Activated T-cell treated with anti-CD3 and anti-CD28 coated beads, Interleukin-2, amount 50 U/mL, for 24 hours (primary cell): ENCODE measurements at places on chromosomes 7 and 10.

DNA sequence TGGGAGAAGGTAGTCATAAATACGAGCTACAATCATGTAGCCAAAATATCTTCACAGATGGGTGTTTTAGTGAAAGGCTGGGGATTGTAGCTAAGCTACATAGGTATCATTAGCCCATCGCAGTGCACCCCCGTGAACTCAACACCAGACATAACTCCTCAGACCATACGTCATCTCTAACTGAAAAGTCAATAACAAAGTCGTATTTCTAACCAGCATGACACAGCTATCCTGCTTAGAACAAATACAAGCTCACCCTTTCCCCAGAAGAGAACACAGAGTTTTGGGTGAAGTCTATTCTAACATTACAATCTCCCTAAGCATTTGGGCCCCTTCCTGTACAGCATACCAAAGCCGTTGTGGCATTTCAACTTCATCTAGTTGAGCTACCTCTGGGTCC lies 636.6 kb upstream of the DPP6 start:
- DNase-seq = no peak

GRCh38 chr7:30814700-30815387 lies 43.6 kb downstream of the MINDY4 start:
- DNase-seq = no peak

DNA sequence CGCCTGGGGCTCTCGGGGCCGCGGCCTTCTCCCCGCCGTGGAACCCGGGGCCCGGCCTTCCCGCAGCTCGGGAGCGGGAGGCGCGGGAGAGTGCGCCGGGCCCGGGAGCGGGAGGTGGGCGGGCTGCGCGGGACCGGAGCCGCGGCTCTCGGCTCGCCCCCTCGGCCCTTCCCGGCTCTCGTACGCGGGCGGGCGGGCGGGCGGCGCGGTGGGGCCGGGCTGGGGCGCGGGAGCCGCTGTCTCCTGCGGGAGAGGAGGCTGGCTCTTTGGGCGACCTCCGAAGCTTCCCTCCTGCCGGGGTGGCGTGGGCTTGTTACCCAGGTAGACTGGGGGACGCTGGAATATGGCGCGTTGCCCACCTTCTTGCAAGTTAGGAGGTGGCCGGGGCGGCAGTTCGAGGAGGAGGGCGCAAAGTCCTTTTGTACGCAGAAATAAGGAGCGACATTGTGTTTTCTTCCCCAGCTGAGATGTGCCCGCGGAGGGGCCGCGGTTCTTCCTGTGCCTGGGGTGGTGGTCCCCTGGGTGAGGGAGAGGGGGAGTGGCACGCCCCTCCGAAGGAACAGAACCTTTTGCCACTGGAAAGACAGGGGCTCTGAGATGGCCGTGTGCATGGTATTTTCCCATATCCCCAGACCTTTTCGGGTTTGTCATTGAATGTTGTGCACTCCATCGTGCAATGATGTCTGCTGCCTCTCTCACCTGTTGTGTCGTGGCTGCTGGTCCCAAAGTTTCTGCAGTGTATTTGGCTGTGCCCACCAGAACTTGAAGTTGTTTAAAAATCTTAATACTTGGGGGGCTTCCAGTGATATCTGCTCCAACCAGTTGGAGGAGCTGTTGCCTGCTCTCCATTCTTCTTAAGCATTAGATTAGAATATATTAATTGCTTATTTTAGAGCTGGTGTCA lies 844 bp downstream of the NRF1 start:
- peak; percentile 68 for DNase-seq

DNA sequence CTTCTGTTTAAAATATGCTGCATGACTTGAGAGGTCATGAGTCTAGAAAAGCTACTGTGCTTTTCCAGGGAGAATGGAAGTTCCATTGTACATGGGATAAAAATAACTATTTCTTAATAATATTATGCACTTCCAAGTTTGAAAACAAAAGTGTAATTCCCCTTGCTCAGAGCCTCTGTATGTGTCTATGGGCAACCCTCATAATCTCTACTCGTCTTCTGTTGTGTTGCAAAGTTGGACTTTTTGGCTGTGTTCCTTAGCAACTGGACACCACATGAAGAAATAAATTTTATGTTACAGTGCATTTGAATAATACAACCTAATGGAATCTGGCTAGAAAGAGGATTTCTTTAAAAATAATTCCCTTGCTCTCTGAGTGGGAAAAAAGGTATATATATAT lies 242.6 kb downstream of the TWIST1 start:
- DNase-seq = no peak

- DNase-seq = no peak
These were observed 647.5 kb upstream of the IGFBP3 start for GRCh38 chr7:46568420-46569132.

DNA sequence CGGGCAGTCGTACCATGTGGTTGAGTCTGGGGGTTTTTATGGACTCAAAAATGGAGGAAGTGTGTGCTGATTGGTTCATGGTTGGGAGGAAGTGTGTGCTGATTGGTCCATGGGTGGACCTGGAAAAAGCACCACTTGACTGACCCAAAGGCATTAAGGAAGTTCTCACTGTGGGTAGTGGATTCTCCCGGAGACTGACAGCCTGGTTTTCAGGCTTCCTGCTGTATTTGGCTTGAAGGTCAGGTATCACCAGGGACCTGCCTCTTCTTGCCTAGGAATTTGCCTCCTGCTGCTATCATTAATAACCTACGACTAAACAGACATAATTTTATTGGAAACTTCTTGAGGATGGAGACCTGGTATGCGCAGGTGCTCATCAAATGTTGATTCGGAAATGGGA lies 268.8 kb upstream of the LRGUK start:
- no peak for DNase-seq

GRCh38 chr10:110893559-110894179 lies 21.9 kb downstream of the PDCD4 start:
- DNase-seq = no peak

DNA sequence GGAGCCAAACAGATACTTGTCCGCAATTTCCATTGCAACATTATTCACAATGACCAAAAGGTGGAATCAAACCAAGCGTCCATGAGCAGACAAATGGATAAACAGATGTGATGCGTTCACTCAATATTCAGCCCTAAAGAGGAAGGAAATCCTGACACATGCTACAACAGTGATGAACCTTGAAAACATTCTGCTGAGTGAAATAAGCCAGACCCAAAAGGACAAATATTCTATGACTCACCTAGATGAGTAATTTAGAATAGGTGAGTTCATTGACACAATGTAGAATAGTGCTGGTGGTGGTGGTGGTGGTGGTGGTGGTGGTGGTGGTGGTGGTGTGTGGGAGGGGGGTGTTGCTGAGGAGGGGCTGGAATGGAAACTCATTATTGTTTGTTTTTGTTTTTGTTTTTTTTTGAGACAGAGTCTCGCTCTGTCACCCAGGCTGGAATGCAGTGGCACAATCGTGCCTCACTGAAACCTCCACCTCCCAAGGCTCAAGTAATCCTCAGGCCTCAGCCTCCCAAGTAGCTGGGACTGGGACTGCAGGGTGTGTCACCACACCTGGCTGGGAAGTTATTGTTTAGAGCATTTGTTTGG lies 28.6 kb downstream of the SMKR1 start:
- DNase-seq = peak; percentile 63

DNA sequence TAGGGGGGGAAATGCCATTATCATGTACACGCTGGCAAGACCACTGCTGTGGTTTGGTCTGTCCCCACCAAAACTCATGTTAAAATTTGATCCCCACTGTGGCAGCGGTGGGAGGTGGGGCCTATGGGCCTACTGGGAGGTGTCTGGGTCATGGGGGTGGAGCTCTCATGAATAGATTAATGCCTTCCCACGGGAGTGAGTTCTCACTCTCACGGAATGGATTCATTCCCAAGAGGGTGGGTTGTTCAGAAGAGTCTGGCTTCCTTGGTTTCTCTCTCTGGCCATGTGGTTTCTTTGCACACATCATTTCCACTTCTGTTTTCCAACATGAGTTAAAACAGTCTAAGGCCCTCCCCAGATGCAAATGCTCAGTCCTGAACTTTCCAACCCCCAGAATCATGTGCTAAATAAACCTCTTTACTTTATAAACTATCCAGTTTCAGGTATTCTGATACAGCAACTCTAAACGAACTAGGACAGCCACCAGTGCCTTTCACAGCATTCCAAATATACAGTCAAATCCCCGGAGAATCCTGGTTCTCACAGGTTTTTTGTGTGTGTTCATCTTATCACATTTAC lies 44.3 kb downstream of the SMURF1 start:
- DNase-seq = no peak

- no peak for DNase-seq
These were observed 73.1 kb downstream of the TEX36 start for GRCh38 chr10:125609859-125610258.

DNA sequence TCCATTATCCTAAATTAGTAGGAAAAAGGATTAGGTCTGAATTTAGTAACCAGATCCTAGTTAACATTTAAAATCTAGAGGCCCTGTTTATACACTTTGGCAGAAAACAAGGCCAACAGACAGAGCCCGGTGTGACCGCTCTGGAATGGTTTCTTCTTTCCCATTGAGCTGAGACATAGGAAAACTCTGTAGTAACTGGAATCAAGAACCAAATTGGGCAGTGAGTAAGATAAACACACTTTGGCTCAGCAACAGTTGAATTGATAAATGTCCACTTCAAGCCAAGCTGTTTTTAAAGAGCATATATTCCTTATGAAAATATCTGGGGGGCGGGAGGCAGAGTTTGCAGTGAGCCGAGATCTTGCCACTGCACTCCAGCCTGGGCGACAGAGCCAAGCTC lies 343.7 kb upstream of the SEMA3A start:
- no peak for DNase-seq

- no peak for DNase-seq
These were observed 2.8 kb downstream of the HDAC9 start for GRCh38 chr7:18498341-18498740.

DNA sequence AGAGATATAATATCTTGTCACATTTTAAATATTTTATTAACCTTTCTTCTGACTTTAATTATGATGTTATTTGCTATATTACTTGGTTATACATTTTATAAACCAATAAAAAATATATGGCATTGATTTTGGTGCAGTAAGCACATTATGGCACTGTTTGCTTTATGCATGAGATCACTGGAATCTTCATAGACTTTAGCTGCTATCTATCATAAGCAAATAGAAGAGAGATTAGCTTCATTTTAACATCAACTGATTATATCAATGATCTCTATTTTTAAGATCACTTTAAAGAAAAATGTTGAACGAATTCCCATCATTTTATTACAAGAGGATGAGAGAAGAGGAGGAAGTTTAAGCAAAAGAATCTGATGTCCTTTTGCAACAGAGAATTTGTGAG lies 58.6 kb upstream of the CDK1 start:
- DNase-seq = no peak

DNA sequence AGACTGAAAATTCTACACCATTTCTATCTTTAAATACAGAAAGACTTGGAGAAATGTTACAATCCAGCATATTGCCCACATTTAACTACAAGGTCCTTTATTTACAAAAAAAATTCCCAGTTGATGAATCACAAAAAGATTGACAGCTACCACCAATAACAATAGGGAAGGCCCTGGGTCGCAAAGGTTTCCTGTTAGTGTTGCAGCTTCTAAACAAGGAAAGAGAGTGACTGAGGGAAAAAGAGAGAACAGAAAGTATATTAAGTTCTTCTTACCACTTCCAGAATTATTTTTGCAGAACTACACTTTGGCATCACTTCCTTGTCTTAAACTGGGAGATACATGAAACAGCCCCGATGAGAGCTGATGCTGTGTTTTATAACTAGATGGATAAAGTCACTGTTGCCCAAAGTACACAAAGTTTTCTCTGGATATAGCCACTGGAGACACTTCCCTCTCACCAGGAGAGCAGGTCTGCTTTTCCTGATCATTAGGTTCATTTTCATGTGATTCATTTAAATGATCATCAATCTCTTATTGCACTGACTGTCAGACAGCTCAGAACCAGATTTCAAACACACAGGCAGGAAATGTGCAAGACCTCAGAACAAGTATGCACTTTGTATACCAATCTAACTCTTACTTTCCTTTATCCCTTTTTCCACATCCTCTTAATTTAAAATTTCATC lies 57.0 kb downstream of the SHTN1 start:
- DNase-seq = no peak

GRCh38 chr7:80699721-80700256 lies 61.3 kb downstream of the CD36 start:
- no peak for DNase-seq

- DNase-seq = no peak
These were observed 433.6 kb downstream of the ACTR3B start for GRCh38 chr7:153193144-153193595.

DNA sequence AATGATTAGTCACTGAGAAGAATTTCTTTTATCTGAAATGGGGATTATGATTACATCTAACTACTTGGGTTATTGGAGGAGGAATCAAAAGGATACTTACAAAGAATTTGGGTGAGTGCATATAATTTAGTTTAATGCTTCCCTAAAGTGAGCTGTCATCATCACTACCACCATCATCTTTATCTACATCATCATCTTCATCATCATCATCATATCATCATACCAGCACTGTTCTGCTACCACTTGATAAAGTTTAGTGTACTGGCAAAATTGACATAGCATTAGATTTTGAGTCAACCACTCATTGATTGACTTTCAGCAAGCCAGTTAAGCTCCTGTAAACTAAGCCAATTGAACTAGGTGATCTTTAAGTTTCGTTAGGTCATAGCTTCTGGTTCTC lies 245.6 kb upstream of the DKK1 start:
- DNase-seq = no peak

GRCh38 chr7:100785878-100786277 lies 41.4 kb downstream of the EPHB4 start:
- DNase-seq = no peak

- DNase-seq = no peak
These were observed 83.0 kb upstream of the KAT6B start for GRCh38 chr10:74743401-74743800.

DNA sequence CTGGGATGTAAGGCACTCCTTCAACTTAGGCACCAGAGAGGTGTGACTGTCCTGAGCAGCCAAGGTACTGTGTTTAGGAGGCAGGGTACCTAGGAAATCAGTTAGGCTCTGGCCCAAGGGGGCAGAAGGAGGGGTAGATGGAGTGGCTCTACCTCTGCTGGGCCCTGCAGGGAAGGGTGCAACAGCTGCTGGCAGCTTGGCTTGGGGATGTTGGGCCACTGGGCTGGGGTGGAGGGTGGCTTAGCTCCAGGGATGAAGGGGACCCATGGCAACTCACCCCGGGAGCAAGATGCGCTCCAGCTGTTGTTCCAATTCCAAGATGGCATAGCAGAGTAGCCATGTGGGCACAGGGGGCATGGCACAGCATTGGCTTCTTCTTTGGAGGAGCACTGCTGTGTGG lies 42.1 kb downstream of the NEURL1 start:
- DNase-seq = no peak

GRCh38 chr7:25985196-25985595 lies 166.8 kb upstream of the NFE2L3 start:
- DNase-seq = no peak

DNA sequence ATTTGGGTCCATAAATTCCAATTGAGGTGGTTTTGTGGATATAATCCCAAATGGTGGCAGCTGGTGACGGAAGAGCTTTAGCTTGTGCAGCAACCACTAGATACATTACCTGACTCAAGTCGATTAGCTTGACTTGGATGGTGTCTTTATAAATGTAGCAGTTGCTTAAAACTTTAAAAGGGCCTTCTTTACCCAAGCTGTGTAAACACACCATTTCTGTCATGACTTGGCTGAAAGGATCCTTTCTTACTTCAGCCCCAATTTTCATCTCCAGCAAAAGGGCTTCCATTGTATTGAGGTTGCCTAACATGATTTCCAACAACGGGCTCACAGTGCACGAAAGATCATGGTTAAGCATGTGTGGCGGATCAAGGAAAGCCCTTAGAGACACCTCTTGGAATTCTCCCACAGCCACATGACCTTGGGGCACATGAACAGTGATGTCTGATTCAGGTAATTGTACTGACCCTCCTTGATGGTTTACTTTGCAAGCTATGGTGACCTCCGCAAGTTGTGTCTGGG lies 57.9 kb downstream of the MACC1 start:
- no peak for DNase-seq
